NB4 (cell line): ENCODE measurements at places on chromosomes 6 and 20.

DNA sequence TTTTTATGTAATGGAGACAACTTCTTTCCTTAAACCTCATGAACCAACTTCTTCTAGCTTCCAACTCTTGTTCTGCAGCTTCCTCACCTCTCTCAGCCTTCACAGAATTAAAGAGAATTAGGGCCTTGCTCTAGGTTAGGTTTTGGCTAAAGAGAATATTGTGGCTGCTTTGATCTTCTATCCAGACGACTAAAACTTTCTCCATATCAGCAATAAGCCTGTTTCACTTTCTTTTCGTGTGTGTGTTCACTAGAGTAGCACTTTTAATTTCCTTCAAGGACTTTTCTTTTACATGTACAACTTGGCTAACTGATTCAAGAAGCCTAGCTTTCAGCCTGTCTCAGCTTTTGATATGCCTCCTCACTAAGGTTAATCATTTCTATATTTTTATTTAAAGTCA lies 596.1 kb upstream of the NRSN1 start:
- no peak for DNase-seq

DNA sequence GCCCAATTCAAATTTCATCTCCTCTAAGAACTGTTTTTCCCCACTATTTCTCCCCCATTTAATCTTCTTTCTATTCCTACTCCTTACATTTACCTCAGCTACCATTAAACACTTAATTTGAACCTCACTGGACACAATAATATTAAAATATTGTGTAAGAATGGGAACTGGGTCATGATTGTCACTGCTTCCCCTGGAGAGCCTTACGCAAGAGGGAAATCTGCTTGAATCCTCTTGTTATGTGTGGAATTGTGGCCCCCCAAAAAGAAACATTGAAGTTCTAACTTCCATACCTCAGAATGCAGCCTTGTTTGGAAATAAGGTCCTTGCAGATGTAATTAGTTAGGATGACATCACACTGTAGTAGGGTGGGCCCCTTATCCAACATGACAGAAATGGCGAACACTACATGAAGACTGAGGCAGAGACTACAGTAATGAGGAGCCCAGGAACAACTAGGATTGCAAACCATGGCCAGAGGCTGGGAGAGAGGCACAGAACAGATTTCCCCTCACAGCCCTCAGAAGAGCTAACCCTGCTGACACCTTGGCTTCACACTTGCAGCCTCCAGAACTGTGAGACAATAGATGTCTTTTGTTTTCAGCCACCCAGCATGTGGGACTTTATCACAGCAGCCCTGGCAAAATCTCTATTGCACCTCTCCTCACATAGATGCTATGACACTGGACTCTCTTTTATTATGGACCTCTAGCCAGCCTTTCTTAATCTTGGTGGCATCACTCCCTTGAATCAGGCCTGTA lies 29.9 kb downstream of the HIVEP2 start:
- DNase-seq, result no peak

GRCh38 chr6:164208371-164208770 lies 793.9 kb downstream of the QKI start:
- no peak for DNase-seq

GRCh38 chr6:18405477-18406293 lies 18.5 kb downstream of the RNF144B start:
- DNase-seq, result no peak

DNA sequence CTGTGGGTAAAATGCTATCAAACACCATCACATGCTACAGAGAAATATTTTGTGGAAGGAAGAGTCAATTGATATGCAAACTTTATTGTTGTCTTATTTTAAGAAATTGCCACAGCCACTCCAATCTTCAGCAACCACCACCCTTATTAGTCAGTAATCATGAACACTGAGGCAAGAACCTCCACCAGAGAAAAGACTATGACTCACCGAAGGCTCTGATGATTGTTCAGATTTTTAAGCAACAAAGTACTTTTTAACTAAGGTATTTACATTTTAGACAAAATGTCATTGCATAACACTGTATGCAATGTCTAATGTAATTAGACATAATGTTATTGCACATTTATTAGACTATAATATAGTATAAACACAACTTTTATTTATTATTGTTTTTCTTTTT lies 26.2 kb upstream of the MMP24 start:
- DNase-seq, result no peak

- DNase-seq, result no peak
These were observed 56.7 kb upstream of the IRAK1BP1 start for GRCh38 chr6:78810698-78811097.

DNA sequence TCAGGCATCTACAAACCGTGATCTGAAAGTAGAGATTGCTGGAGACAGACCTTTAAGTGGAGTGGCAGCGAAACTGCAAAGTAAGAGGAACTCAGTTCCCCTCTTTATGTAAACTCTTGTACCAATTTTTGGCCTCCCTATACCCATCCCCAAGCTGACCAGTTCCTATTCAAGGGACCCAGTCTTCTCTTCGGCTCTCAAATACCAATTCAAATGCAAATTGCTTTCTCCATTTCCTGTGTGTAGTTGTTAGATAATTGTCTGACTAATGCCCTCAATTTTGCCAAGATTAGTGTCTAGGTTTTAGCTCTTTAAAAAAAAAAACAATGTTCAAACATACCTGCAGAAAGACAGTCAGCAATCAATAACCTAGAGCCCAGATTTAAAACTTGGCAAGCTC lies 150.9 kb downstream of the EYA4 start:
- no peak for DNase-seq

- DNase-seq, result no peak
These were observed 9.9 kb upstream of the ASXL1 start for GRCh38 chr20:32348207-32348606.

GRCh38 chr6:33654831-33655554 lies 33.9 kb downstream of the ITPR3 start:
- DNase-seq, result no peak

DNA sequence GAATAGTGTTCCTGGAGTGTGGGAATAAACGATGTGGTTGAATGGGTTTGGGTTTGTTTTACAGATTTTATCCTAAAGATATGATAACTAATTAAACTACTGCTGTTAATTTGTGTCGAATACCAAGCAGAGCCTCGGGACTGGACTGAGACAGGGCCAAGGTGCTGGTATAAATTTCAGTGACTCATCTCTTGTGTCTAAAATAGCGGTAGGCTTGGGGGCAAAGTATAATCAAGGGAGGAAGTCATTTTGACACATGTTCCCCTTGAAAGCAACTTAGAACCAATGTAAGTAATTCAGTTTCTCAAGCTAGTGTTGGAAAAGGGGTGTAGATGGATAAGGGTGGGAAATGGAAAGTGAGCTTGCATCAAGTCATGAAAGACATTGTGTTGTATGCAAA lies 108.4 kb downstream of the PLCB4 start:
- no peak for DNase-seq

GRCh38 chr6:3727036-3727435 lies 24.5 kb downstream of the PXDC1 start:
- DNase-seq, result no peak

DNA sequence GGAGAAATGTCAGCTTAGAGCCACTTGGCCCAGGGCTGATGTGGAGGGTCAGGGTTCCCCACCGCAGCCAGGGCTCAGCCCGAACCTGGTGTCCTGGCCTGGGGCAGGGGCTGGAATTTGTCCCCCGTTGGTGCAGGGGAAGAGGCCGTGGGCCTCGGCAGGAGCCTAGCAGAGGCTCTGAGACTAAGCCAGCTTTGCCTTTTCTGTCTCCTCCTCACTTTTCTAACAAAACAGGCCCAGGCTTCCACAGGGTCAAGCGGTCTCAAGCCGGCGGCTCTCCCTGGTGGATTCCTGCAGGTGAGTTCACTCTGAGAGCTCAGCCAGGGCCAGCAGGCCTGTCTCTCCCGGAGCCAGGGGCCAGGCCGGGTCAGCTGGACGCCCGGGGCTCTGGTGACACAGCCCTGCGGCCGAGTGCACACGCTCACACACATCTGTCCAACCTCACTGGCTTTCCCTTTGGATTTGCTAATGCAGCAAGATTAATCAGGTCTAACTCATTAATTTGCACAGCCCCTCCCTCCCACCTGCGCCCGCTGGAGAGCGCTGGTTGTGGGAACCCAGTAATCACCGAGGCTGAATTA lies 2.9 kb upstream of the CHRNA4 start:
- no peak for DNase-seq

- no peak for DNase-seq
These were observed 44.3 kb downstream of the MARCKS start for GRCh38 chr6:113901482-113901881.

- DNase-seq, result no peak
These were observed 8.4 kb downstream of the SLC22A1 start for GRCh38 chr6:160129881-160130615.
